Uterus (tissue), 4 donors: ENCODE measurements at places on chromosomes 13 and 19.
A peak's percentile ranks its signal among the peaks of the same experiment; 100 is the strongest.

- no peak for DNase-seq
Measured at GRCh38 chr13:47087841-47088240, 191.0 kb upstream of the HTR2A start.

DNA sequence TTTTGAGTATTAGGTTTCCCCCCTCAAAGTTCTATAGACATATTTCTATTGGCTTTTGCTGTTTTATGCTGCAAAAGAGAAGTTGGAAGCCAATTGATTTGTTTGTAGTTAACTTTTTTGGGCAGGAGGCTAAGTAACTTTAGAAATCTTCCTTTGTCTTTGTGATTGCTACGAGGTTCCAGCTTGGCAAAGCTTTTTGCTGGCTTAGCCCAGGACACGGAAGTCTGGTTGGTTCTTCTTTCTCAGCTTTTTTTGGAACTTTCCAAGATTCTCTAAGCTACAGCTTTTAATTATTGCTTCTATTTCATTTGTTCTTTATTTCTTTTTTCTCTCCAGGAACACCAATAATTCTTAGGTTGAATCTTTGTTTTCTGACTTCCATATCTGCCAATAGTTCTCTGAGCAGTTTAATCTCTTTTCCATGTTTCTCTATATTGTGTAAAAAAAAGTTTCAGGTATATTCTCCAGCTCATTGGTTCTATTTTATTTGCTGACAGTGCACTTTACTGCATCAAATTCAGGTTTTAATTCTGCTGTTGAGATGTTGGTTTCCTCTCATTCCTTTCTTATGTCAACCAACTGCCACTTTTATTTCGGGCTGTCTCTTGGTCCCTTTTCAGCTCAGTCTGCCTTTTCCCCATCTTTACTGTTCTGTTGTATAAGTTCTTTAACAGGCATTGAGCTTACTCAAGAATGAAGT, 27.8 kb downstream of the MBNL2 start:
- no peak for DNase-seq

- DNase-seq, result no peak
Measured at GRCh38 chr13:20069956-20070355, 90.9 kb downstream of the GJA3 start.

DNA sequence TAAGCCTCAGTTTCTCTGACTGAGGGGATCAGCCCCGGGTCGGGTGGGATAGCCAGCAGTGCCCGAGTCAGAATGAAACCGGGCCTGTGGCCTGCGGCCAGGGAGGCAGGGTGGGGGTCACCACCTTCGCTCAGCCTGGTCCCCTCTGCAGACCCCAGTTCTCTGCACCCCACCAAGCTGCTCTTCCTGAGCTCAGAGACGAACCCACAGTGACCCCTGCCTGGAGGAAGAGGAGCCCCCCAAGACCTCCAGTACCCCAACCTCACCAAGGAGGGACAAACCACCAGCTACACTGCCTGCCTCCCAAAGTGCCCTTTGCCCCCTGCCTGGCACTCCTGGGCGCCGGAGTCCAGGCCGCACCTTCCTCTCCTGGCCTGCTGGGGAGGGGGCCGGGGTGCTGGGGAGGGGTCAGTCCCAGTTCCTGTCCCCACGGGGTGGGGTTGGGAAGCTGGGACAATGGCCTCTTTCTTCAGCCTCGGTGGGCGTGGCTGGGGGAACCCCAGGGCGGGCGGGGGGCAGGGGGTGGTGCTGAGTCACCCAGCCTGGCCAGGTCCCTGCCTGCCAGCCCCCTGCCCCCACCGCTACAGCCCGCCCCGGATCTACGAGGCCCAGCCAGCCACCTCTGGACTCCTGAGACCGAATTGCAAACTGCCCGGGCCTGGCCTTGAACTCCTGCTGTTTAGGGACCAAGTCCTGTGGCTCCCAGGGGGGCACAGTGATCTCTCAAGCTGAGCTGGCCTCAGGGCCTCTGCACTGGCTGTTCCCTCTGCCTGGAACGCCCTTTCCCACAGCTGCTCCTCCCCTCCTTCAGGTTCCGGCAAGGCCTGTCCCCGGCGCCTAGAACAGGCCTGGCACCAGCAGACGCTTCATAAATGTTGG, 14.3 kb downstream of the ZBTB7A start:
- DNase-seq, result peak; percentile 47

DNA sequence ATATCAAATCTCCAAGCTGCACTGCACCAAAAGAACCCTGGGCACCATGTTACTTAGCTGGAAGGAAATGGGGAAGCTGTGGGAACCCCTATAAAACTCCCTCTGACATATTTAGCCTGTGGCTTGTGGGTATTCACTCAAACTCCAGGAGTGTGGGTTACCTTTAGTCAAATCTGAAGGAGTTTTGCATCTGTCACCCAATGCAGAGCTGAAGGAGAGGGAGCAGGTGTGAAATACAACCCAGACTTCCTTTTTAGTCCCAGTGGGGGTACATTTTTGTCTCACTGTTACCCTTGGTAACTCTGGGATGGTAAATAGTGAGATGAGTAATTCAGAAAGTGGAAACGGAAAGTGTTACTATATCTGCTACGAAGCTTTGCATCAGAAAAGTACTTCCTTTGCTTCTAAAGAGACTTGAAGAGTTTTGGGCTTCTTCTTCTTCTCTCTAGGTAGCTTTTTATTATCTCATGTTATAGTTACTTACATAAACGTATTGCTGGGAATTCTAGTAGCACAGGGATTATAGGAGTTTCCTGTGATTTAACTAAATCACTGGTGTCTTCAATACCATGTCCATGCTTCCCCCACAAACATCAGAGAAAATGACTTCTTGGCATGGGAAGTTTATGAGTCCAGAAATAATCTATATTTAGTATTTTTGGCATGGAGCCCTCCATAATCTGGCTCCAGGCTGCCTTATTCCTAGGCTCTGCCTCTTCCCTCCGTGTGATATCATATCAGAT, 105.9 kb downstream of the AKAP11 start:
- no peak for DNase-seq

- no peak for DNase-seq
Measured at GRCh38 chr13:76634431-76635191, 251.6 kb downstream of the KCTD12 start.

- no peak for DNase-seq
Measured at GRCh38 chr19:48772503-48772953, 17.2 kb downstream of the FGF21 start.

DNA sequence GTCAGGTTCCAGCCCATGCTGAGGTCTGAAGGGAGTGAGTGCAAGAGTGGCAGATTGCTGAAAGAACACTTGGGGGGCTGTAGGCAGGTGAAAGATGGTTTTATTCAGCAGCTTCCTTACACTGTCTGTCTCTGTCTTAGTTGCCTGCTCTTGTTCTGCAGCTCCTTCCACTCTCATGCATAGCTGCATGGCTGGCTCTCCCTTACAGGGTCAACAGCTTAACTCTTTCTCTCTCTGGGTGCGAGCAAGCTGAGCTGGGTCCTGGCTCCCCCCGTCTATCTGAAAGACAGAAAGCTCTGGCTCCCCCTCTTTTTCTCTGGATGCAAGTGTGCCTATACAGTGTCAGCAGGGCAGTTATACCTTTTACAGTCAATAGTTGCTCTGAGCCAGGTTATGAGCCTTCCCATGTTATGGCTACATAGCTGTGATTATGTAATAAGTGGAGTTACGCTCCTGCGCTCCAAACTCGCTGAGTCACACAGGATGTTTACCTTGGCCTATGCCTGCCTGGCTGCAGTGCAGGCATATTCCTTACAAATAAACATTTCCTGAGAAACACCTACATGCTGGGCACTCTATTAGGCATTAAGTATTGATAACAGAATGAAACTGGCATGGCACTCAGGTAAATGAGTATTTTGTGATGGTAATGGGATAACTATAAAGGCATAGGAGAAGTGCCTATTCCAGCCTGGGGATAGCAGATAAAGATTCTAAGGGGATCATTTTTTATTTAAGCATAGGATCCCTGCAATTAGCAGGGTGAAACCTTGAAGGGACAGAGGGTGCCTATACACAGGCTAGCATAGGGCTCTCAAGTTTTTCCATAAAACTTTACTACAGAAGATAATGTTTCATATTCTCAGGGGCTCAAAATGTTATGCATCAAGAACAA, 826.9 kb upstream of the PCDH9 start:
- DNase-seq, result no peak

- DNase-seq, result no peak
Measured at GRCh38 chr19:13475044-13475443, 31.2 kb downstream of the CACNA1A start.

- DNase-seq, result no peak
Measured at GRCh38 chr13:95660981-95661581, 15.9 kb upstream of the DNAJC3 start.

DNA sequence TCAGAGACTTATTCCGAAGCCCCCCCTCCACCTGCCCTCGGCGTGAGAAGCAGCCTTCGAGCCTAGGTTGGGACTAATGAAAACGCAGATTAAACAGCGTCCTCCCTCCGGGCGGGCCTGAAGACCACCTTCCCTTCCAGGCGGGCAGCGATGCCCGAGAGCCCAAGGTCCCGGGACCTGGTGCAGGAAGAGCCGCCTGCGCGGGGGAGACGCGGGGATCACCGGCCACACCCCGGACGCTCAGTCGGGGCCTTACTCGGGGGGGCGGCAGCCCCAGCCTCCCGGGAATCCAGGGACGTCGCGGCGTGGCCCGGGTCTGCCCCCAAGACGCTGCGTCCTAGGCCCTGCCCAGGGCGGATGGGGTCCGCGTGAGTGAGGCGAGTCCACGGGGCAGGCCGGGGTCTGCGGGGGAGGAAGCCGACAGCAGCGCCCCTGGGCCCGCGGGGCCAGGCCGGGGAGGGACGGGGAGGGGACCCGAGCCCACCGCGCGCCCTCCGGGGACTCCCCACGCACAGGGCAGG, 33.3 kb upstream of the SPACA7 start:
- DNase-seq, result no peak

DNA sequence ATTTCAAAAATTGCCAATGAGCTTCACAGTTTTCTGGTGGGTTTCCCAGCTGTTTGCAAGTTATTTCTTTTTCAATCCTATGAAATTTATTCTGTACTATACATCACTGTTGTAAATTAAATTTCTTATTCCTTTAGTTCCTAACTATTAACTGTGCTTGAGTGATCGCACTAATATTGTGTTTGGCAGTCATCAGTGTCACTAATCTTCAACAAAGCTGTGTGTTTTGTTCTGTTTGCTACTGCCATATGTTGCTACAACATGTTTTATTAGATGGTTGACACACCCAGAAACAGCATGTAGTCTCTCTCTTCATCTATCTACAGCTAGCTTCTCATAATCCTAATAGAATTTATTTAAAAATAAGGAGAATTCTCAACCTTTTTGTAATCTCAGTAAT, 453.6 kb upstream of the PRR20A start:
- no peak for DNase-seq

- no peak for DNase-seq
Measured at GRCh38 chr13:86882107-86882506, 789.1 kb upstream of the SLITRK5 start.

- DNase-seq, result no peak
Measured at GRCh38 chr19:10936661-10937084, 8.1 kb downstream of the TIMM29 start.

- DNase-seq, result no peak
Measured at GRCh38 chr13:45534604-45535003, 69.9 kb downstream of the COG3 start.

- no peak for DNase-seq
Measured at GRCh38 chr13:96403241-96403640, 313.3 kb downstream of the HS6ST3 start.

DNA sequence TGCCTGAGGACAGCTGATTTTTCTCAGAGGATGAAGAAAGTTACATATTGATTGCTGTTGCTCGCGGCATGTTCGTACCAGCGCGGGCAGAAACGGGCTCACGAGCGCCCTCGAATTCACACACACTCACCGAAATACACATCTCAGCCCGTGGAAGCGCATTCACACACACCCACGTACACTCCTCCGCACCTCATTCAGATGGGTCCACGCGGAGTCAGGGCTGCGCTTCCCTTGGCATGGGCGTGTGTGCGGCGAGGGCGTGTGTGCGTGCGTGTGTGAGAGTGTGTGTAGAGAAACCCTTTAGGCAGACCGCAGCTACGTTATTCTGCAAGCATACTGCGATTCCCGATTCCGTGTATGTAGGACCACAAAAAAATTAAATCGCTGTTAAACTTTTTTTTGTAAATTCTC, 2.1 kb upstream of the PCDH17 start:
- no peak for DNase-seq

DNA sequence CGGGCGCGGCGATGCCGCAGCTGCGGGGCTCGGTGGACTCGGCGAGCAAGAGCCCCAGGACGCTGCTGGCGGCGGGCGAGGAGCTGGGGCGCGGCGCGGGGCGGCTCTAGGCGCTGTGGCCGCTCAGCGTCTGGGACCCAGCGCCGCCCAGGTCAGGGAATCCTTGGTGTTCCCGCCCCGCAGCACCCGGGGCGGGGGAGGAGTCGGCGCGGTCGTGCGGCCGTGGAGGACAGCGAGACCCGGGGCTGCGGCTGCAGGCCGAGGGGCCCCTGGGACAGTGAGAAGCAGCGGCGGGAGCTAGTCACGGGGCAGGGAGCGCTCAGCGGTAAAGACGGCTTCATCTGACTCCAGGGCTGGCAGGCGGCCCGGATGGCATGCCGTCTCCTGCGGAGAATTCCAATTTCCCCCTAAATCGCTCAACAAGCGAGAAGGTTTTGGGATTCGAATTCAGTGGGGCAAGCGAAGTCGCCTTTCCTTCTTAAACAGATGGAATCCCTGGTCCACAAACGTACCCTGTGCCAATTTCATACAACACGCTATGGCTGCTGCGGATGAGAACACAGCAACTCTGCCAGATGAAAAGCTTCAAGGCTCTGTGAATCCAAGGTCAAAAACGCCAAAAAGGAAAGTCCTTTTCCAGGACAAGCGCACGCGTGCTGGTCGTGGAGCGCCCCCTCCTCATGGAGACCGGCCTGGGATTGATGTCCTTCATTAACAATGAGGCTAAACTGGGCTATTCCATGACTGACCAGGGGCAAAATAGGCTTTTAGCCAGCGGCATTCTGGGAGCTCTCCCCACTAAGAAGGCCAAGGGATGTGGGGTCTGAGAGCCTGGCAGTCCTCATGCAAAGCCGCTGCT, 4.2 kb upstream of the ZSCAN4 start:
- DNase-seq, result peak; percentile 40

DNA sequence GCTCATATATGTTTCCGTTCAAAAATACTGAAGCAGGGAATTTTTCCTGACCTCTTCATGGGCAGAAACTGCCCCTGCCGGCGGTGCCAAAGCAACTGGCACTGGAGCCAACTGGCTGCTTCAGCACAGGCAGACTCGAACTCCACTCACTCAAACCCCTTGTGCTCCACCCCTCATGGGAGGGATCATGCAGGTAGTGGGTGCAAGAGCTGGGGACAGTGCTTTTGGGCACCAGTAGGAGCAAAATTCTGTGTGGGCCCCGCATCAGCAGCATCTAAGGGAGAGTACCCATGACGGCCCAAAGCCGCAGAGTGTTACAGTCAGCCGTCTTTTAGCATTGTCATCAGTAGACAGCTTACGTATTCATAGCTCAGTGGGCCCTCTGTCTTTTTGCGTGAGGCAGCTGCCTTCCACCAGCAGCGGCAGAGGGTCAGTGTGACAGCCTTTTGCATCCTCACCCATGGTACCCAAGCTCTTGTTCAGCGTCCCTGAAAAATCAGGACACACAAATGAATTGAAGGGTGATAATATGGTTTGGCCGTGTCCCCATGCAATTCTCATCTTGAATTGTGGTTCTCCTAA, 393.8 kb downstream of the SLITRK6 start:
- DNase-seq, result no peak

- no peak for DNase-seq
Measured at GRCh38 chr13:112074139-112074865, 7.4 kb downstream of the SOX1 start.
